ENCODE measurements at places on chromosomes 2 and 18.

GRCh38 chr2:112685271-112685884 is 35.4 kb upstream of the NT5DC4 start:
- no peak for DNase-seq

DNA sequence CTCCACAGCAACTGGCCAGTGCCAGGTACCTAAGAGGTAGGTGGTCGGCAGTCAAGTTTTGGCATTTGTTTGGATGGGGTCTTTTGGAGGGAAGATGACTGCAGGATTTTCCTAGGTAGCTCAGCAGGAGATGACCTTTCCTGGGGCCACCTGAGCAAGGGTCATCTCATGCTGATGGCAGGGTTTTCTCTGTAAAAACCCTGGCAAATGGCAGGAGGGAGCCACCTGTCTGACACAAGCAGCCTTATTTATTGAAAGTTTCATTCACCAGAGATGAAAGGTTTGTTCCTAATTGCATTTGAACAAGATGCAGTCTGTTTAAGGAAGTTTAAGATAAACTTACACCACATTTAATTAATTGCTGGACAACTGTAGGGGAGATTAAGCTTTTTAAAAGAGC is 31.6 kb upstream of the ACAA2 start:
- no peak for DNase-seq

DNA sequence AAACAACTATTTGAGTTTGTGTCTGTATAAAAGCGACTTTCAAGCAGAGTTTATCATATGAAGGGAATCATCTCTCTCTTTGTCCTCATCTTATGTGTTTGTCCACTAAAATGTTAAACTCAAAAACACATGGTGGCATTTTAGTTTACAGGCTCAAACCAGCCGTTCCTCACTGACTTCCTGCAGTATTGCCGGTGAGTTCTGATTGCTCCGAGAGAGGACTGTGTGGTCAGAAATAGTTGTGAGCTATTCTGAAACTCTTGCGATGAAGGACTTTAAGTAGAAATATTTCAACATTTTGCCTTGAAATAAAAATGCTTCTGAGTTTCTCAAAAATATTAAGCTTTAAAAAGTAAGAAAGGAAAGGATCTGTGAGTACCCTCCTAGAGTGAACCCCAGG is 163.2 kb upstream of the CAVIN2 start:
- DNase-seq, result no peak

- no peak for DNase-seq
These were observed 10.2 kb downstream of the SP3 start for GRCh38 chr2:173955004-173955403.

DNA sequence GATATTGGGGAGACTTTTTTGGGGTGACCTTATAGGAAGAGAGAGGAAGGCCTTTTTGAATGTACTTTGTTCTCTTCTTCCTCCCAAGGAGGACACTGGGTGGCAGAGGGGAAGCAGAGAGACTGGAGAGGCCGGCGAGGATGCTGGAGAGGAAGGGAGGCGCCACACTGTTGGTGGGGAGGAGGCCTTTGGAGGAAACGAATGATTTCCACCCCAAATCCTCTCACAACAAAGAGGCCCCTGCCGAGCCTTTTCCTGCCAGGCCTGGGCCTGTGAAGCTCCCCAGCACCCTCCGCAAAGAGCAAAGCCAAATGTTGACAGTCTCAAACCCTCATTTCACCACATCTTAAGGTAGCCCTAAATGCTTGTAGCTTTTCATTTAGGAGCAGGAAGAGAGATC is 59.0 kb upstream of the UPP2 start:
- no peak for DNase-seq

DNA sequence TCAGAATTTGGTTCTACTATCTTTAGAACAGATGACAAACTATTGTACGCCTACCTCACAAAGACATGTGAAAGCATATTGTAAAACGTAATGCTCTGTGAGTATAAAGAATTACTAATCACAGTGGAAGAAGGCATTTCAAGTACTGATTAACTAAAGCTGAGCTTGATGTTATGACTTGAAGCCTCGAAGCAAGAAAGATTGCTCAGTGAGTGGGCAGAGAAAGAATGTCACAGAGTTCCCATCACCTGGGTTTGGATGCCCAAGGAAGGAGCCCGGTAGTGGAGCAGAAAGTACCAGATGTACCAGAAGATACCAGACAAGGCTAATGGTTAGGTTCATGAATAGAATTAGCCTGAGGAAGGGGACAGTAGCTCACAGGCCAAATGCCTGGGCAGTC is 39.5 kb upstream of the FAM110C start:
- DNase-seq, result no peak

DNA sequence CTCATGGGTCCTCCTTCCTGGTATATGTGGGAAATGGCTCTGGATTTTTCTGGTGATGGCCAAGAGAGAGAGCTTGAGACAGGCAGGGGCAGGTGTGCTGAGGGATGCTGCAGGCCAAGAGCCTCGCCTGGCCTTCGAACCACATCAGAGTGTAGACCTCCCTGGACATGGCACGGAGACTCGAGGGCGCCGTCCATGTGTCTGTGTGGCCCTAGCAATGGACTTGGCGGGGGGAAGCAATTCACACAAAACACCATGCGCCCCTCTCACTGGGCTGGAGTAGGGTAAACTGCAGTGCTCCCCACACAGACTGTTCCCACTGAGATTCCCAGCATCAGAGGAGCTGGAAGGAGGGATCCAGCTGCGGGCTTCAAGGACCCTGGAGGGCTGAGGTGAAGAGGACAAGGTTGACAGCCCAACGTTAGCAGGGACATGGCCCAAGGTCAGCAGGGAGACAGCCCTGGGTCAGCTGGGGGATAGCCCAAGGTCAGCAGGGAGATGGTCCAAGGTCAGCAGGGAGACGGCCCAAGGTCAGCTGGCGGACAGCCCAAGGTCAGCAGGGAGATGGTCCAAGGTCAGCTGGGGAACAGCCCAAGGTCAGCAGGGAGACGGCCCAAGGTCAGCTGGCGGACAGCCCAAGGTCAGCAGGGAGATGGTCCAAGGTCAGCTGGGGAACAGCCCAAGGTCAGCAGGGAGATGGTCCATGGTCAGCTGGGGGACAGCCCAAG is 75.4 kb upstream of the HDAC4 start:
- DNase-seq, result no peak

- DNase-seq, result no peak
These were observed 46.8 kb downstream of the ZC3H15 start for GRCh38 chr2:186532891-186533290.

DNA sequence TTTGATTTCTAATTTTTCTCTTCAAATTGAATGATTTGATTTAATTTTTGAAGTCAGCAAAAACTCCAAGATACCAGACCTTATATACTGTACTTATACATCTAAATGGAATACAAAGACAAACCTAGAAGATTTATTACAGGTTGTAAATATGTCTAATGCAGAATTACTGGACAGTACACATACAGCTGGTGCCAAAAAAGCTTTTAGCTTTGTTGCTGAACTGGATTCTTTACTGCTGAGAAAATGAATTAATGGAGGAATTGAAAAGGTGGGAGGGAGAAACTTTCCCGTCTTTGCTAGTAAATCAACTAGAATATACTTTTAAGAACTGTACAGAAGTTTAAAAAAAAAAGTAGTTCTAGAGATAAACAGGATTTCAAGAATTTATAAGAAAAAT is 17.5 kb downstream of the C1D start:
- DNase-seq, result no peak

GRCh38 chr2:35462226-35462998 is 893.2 kb upstream of the CRIM1 start:
- DNase-seq, result no peak
